Kidney capillary endothelial cell (primary cell): ENCODE measurements at places on chromosomes 11 and 22.

- DNase-seq, result no peak
These were observed 56.6 kb downstream of the CCDC81 start for GRCh38 chr11:86431258-86431657.

DNA sequence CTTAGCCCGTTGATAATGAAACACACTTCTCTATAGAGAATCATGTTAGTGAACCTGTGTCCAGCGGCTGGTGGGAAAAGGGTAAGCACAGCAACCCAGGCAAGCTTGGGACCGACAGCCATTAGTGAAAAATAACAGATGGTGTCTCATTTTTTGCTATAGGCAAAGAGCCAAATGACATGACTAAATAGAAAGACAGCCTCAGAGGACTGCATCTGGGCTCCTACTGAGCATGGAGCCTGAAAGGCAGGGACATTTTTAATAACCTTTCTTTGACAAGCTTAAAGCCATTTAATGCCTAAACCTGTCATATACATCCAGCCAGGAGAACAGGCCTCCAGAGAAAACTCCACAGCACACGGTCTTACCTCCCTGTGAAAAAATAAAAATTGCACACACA lies 67.0 kb downstream of the FANCF start:
- DNase-seq, result no peak

DNA sequence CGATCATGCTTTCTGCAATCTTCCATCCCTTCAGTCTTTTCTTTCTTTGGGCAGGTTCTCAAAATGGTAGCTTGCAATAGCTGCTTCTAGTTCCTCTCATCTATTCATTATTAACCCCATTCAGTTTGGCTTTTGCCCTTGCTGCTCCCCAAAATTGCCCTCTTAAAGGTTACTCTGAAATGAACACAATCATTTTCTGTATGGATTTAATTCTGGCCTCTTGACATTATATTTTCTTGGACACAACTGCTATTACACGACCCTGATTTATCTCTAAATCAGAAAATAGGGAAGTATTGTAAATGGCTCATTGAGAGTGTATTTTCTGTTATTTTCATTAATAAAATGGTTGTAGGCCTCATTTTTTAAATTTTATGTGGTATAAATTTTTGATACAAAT lies at the start of gene ANGPTL5:
TSS of gene ANGPTL5 (minus strand) at position 101 of the 400 bp plus-strand sequence. CDS start 8,613 bp downstream, outside the sequence.
- DNase-seq, result no peak

DNA sequence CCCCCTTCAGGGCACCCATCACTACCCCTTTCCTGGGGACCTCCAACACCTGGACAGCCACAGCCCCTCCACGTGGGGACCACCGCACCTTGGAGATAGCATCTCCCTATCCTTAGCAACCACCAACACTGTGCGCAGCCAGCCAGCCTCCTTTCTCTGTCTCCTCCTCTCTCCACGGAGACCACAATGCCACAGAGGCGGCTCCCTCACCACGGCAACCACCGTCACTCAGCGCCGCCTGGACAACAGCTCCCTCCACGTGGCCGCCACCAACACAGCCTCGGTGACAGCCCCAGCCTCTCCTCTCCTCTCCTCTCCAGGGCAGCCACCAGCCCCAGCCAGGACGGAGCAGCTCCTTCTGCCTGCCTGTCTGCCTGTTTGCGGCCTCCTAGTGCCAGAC lies 10.5 kb downstream of the ELFN2 start:
- DNase-seq, result no peak

GRCh38 chr11:92330114-92330513 lies 105.5 kb downstream of the FAT3 start:
- DNase-seq, result no peak

DNA sequence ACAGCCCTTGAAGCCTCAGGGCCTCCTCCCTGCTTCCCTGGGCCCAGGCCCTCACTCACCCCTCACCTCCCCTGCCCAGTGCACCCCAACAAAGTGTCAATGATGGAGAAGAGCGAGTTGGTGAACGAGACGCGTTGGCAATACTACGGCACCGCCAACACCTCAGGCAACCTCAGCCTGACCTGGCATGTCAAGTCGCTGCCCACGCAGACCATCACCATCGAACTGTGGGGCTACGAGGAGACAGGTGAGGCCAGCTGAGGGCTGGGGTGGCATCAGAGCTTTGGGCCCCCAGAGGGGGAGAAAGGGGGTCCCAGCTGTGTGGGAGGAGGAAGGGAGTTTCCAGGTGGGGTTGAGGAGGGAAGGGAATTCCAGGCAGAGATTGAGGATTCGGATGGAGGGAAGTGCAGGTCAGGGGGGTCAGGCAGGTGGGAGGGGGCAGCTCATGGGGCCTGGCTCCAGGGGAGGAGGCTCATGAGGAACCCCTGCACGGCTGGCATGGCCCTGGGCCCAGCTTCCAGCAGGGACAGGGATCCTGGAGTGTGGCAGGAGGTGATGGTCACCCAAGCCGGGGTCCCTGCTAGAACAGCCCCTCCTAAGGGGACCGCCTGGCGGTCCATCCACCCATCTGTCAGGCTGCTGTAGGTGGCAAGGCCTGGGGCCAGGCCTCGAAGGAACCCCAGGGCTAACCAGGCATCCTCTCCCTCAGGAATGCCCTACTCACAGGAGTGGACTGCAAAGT lies 2.9 kb downstream of the SUSD2 start:
- no peak for DNase-seq
